ENCODE measurements at places on chromosomes 7 and 10.

- no peak for ATAC-seq
These were observed 55.6 kb downstream of the ARHGAP22 start for GRCh38 chr10:48549236-48549635.

GRCh38 chr10:79073784-79074432 is 5.1 kb downstream of the ZMIZ1 start:
- ATAC-seq: no peak

- no peak for ATAC-seq
These were observed 188.9 kb downstream of the BICC1 start for GRCh38 chr10:58701405-58702135.

DNA sequence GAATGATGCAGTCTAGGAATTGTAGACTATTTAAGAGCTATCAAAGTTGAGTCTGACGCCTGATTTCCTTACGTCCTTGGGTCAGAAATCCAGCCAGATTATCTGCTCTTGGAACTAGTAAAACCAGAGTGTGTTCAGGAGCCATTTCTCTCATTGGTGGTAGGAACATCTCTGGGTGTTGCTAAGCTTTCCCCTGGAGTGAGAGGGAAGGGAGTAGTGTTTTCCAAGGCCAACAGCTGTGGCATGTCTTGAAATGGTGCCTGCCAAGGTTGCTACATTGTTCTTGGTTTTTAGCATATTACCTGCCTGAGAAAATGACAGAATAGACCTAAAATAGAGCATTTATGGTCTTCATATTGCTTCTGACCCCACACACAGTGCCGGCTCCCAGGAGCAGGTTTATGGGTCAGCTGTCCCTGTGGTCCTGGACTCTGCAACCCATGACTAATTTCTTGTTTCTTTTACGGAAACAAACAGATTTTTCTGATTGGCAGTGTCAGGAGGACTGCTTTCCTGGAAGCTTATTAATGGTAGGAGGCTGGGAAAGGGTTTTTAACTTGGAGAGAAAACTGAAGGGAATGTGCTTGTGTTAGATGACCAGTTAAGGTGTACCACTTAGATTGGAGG is 17.5 kb downstream of the GBF1 start:
- ATAC-seq: no peak

DNA sequence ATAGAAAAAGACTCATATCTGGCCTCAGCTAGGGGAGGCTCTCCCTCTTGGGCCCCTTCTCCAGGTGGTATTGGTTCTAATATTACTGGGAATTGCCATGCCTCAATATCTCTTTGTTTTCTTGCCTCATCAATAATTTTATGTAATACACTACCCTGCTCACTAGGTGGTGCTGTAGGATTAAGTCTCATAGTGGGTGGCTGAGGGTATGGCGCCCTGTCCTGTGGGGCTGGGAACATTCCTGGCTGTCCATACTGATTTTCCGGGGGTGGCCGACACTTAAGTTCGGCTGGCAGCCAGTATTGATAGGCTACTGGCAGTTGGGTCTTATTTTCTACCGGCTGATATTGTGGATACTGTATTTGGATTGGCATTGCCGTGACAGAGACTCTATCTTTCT is 9.0 kb upstream of the TAS2R3 start:
- ATAC-seq: peak; percentile 55
